ENCODE measurements at places on chromosomes 1 and 21.

- no peak for DNase-seq
Measured at GRCh38 chr1:195617106-195617505, 991.1 kb downstream of the KCNT2 start.

DNA sequence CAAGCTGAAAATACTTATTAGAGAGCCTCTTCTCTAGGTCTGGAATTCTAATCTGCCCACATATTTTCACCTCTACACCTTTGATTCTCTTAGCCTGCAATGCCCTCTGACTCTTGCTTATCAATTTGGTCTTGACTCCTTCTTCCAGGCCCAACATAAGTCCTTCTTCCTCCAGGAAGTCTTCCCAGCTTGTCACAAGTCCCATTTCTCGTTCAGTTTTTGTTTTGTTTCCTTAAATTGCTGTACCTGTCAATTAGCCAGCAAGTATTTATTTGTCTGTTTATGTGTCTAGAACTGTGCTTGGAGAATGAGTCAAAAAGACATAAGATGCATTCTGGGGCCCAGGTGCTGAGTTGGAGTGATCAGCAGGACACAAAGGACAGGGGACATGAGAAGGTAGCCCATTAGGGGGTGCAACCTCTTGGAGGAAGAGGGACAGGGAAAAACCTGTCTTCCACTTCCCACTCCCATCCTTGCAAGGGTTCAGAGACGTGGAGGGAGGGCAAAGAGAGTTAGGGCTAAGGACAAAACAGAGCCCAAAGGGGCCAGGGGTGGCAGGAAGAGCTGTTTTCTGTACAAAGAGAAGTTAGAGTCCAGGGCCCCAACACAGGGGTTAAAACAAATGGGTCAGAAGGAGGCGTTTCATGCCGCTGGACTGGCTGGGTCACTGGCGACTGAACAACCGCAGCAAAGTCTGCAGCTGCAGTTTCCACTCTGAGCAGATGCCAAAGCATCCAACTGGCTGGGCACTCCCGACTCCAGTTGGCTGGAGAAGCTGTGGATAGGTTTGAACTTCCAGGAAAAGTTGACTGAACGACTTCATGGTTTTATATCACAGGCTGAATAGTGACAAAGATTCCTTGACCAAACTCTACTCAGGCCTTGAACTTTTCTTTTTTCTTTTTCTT is 10.7 kb upstream of the CNR2 start:
- no peak for DNase-seq

GRCh38 chr1:212596798-212597197 is 11.8 kb upstream of the ATF3 start:
- no peak for DNase-seq

DNA sequence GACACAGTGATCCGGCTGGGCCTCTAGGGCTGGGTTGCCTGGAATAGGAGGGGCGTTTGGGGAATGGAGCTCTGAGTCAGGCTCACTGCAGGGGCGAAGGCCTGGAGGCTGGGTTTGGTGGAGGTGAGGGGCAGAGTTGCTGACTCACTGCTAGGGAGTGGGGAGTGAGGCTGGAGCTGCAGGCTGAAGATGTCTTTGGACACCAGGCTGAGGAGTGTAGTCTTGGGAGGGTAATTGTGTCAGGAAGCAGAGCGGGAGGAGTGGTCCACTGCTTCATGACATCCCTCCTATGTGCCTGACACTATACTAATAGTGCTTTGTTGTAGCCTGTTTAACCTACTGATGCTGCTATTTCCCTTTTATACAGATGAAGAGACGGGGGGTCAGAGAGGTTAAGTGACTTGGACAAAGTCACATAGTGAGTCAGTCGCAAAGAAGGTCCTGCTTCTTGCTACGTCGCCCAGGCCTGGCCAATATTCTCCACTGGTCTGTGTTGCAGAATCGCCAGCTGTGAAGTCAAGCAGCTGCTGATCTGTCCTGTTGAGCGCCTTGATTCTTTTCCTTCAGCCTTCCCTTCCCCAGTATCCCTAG is 13.6 kb downstream of the ACTL8 start:
- DNase-seq: peak; percentile 13

GRCh38 chr1:9278585-9279153 is 14.0 kb upstream of the SPSB1 start:
- DNase-seq: no peak

DNA sequence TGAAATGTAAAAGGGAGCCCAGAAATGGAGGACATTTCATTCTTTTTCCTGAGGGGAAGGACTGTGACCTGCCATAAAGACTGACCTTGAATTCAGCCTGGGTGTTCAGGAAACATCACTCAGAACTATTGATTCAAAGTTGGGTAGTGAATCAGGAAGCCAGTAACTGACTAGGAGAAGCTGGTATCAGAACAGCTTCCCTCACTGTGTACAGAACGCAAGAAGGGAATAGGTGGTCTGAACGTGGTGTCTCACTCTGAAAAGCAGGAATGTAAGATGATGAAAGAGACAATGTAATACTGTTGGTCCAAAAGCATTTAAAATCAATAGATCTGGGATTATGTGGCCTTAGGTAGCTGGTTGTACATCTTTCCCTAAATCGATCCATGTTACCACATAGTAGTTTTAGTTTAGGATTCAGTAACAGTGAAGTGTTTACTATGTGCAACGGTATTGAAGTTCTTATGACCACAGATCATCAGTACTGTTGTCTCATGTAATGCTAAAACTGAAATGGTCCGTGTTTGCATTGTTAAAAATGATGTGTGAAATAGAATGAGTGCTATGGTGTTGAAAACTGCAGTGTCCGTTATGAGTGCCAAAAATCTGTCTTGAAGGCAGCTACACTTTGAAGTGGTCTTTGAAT is 2.9 kb downstream of the RGS2 start:
- no peak for DNase-seq

- no peak for DNase-seq
Measured at GRCh38 chr1:32876341-32877210, 5.9 kb upstream of the FNDC5 start.

Measured in epithelial cell of proximal tubule (primary cell).